CD8-positive, alpha-beta memory T cell (primary cell): ENCODE measurements at places on chromosomes 5 and 9. TPM values are rescaled to one million over a fixed set of nuclear protein-coding genes. Genes with fewer than 3 reads are reported as not detected.

Gene CCDC183
- 0.73 TPM for total RNA-seq

GRCh38 chr9:108528231-108528630 is 327.6 kb downstream of the ACTL7B start:
- DNase-seq, result no peak

DNA sequence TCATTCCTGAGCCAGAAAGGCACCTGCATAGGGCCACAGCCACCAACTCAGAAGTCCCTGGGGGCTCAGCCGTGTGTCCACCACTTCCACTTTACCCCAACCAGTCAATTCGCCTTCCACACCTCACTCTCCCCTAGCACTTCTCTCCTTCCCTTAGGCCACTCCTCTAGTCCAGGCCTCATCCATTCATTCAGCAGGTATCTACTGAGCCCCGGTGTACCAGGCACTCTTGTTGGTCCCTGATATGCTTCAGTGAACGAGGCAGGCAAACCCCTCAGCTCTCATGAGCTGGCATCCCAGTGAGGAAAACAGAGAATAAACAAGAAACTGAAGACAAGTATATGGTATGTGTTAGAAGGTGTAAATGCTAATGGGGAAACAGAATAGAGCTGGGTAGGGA is 28.7 kb downstream of the NDUFA8 start:
- no peak for DNase-seq

GRCh38 chr9:74771262-74771585 is 116.5 kb downstream of the TRPM6 start:
- no peak for DNase-seq

DNA sequence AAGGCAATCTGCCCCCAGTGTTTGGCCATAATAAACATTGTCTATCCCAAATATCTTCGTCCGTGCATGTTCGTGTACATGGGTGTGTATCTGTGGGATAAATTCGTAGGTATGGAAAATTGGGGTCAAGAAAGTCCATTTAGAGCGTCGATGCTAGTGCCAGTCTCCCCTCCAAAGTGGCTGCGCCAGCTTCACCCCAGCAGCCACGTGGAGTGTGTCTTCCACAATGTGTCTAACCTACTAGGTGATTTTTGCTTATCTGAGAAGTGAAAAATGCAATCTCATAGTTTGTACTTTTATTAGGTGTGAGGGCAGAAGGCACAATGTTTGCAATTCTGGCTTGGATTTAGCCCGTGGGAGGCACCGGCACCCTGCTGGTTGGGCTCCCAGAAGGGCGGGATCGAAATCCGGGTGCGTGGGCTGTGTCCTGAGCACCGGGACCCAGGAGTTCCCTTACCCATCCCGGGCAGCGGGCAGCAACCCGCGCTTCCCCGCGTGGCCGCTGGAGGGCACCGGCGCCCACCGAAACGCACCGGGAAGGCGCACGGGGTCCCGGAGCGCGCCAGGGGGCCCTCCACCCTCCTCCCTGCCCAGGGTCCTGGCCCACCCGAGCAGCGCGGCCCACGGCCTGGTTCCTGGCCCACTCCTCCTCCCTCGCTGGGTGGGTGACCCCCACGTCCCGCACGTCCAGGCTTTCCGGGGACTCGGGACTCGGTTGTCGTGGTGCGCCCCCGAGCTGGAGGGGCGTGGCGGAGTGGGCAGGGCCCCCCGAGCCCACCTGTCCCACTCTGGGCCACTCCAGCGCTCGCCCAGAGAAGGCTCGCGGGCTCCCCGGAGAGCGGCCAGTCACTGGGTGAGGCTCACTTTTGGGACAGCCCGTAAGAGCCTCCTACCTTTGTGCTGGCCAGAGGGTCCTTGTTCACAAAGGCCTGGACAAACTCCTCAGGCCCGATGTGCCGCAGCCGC is 55.4 kb upstream of the RNF130 start:
- DNase-seq, result no peak

DNA sequence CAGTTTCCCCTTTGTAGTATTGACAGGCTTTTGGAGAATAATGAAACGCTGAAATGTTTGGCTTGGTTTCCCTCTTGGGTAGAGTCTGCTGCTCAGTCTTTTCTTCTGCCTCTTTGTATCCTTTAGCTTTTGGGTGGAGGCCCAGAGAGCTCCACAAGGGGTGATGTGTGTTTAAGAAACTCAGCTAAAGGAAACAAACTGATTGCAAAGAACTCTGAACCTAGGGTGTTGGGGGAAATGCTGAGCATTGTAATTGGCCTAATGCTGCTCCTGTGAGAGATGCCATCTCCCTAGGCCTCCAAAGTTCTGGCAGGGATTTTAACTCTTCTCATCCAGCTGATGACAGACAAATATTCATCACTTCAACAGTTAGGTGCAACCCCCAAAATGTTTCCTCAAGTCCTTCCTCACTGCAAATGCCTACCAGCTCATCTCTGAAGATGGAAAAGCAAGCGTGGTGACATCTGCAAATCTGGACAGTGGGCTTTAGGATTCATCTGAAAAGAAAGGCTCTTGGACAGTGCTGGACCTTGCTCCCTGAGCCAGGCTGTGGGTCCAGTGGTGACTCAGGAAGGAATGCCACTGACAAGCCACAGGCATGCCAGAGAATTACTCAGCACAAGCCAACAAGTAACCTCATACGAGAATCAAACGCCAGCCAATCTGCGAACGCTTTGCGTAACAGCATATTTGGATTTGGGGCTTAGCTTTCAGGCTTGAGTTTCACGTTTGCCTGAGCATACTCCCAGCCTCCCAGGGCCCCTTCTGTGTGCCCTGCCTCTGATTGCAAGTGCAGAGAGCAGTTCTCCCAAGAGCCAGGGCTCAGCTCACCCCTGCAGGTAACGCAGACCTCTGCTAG is 30.5 kb upstream of the ZSWIM6 start:
- no peak for DNase-seq

Gene ACSL6
- 22.7 TPM for total RNA-seq

GRCh38 chr9:71857159-71857558 is 53.8 kb downstream of the ABHD17B start:
- DNase-seq, result no peak

GRCh38 chr5:158288272-158288657 is 429.3 kb upstream of the CLINT1 start:
- DNase-seq, result no peak

DNA sequence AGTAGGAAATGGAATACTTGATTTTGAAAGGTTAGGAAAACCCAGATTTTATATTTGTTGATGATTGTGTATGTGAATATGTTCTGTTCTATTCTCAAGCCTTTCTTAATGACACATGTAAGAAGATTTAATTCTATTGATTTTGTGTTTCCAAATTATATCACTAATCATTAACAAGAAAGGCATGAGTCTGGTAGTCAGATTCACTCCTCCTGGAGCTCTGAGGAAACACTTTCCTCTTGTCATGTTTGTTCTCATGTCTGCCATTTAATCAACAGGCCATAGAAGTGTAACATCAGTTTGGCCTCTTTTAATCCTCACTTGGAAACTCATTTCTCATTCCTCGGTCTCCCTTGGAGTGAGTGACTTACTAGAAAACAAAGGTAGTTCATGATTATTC is 40.6 kb upstream of the F2R start:
- DNase-seq, result no peak

- no peak for DNase-seq
These were observed 31.6 kb downstream of the PTGS1 start for GRCh38 chr9:122402403-122402871.

- DNase-seq, result no peak
These were observed 287.2 kb downstream of the ARRDC3 start for GRCh38 chr5:91095786-91096385.

DNA sequence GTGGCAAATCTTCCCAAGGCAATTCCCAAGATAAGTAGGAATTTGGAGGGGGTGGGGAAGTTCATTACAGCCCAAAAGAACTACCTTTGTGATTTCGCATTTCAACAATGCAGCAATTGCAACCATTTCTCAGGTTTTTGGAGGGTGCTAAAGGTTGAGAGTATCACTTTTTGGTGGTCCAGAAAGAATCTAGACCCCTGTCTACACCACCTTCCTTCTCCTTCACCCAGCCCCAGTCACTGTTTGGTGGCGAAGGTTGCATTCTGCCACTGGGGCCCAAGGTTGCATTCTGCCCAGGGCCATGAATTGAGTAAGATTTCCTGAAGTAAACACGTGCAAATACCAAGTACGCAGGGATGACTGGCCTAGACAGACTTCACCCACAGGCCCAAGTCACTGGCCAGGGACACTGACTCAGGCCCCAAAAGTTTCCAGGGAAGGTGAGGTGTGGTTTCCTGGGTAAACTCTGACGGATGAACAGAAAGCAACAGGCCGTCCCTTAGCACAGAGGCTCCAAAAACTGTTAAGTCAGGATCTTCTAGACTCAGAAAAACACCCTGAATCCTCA is 5.7 kb downstream of the PDE6A start:
- no peak for DNase-seq

Gene CLIC3
- 4.1 TPM for total RNA-seq

Gene PCDHB3
- total RNA-seq, result not detected

- DNase-seq, result no peak
These were observed 548.8 kb upstream of the IZUMO3 start for GRCh38 chr9:25094518-25094917.

- DNase-seq, result no peak
These were observed 68.2 kb downstream of the MVB12B start for GRCh38 chr9:126394802-126395201.

- DNase-seq, result no peak
These were observed 237.1 kb downstream of the RFX3 start for GRCh38 chr9:3288686-3289085.

- no peak for DNase-seq
These were observed 70.8 kb downstream of the SERINC5 start for GRCh38 chr5:80185095-80185494.

- no peak for DNase-seq
These were observed 97.7 kb upstream of the SLC12A2 start for GRCh38 chr5:127985811-127986325.

DNA sequence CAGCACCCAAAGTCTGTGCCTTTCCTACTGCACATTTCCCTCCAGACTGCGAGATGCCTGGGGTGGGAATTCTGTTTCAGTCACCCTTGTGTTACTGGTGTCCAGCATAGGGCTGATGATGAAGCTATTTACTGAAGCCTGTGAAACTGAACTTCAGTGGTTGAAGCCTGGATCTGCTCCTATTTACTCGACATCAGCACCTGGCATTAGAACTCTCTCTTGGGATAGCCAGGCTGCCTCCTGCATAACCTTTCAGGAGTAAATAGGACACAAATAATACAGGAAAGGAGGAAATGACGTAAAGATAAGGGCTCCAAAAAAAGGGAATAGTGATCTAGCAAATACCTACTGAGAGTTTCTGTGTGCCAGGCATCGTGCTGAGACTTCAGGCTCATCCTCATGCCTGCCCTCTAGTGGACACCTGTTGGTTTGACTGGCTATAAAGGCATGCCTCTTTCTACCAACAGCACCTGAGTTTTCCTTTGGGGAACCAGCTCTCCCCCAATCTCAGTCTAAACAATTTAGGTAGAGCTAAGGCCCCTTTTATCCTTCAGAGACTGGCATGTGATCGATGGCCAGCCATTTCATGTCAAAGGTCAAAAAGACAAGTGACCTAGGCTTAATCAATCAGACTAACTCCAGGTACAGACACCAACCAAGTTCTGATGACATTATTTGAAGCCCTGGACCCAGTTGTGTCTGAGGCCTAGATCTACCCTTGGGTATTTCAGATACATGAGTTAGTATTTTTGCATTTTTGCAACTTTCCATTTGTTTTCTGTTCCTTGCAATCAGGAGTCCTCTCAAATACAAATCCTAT is 192.1 kb upstream of the TRIM32 start:
- no peak for DNase-seq

Gene BAAT
- not detected for total RNA-seq

- DNase-seq, result no peak
These were observed 77.9 kb upstream of the RPS23 start for GRCh38 chr5:82356021-82356420.

DNA sequence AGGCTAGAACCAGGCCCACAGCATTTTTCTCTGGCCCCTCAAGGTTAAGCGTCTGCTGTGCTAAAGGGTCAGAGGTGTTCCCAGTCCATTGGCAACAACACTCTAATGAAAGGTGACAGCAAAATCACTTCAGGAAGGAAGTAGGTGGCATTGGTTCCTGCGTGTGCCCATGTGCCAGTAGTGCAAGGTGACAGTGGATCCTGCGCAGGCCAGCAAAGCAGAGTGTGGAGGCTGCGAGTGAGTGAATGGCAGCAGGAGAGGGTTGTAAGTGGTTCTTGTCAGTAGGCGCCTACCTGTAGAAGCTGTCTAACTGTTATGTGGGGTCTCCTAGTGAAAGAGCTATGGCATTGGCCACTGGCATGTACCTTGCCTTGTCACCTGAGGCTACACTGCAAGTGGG is 898.2 kb upstream of the TYRP1 start:
- DNase-seq, result no peak

Gene HTR4
- total RNA-seq, result not detected

Gene ZNF883
- 0.95 TPM for total RNA-seq
